ENCODE measurements at places on chromosomes 7 and 10.

GRCh38 chr7:36283181-36283580 lies 106.5 kb upstream of the ANLN start:
- ATAC-seq = no peak

DNA sequence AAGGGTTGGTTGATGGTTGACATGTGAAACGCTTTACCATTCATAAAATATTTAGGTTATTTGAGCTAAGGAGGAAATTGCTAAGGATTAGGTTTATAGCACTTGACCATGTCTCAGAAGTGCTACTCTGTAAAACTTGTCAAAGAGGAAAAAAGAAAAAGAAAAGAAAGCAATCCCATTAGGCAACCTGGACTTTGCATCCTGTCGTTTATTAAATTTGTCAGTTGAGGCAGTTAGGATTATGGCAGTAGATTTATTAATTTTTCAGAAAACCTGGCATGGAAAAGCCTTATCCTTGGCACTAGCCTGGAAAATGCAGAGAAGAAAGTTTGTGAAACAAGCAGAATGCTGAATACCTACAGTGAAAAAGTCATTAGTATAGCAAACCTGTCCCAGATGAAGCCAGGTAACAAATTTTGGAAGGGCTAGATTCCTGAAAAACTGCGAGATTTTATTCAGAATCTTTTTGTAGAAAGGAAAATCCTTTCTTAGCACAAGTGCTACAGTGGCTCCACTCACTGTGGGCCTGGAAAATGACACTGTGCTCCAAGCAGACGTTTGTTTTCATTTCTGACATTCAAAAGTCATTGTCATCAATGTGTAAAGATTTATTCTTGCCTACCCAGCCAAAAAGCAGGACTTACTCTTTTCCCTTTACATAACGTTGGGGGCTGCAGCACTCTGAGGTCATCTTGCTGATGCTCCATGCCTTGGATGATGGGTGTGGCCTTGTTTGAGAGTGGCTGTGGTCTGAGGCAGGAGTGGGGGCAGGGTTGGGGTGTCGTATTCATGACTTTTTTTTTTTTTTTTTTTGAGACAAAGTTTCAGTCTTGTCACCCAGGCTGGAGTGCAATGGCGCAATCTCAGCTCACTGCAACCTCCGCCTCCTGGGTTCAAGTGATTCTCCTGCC lies 664.9 kb downstream of the SUGCT start:
- ATAC-seq = no peak

- no peak for ATAC-seq
Observed at GRCh38 chr7:23893176-23893941, 183.3 kb downstream of the STK31 start.

GRCh38 chr7:8141070-8141469 lies 120.9 kb downstream of the ICA1 start:
- peak; percentile 7 for ATAC-seq

DNA sequence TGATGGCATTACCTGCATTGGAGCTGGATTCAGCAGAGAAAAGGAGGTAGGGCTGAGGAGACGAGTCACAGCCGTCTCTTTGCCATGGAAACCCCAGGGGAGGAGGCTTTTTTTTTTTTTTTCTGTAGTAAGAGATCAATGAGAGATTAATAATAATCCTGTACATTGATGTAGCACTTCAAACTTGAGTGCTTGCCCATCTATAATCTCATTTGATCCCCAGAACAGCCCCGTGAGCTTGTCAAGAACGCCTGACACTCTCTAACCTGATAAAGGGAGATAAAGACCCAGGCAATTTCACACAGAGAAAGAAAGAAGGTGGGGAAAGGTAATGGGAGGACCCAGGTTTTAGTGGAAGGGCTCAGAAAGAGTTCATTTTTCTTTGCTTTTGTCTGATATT lies 195.2 kb upstream of the FOXK1 start:
- ATAC-seq = no peak

- no peak for ATAC-seq
Observed at GRCh38 chr7:33888166-33888565, 17.2 kb upstream of the BMPER start.
